ENCODE measurements at places on chromosomes 2 and 18. TPM values are rescaled to one million over a fixed set of nuclear protein-coding genes. Genes with fewer than 3 reads are reported as not detected.

The KCNK3 gene
- 21.7 TPM for total RNA-seq

The TP53I3 gene
- total RNA-seq, result 38.0 TPM

The NGEF gene
- 7.2 TPM for total RNA-seq

The DSC2 gene
- total RNA-seq, result 31.4 TPM

The PLEKHH2 gene
- total RNA-seq, result 0.71 TPM

The CETN1 gene
- not detected for total RNA-seq

The KYNU gene
- not detected for total RNA-seq

DNA sequence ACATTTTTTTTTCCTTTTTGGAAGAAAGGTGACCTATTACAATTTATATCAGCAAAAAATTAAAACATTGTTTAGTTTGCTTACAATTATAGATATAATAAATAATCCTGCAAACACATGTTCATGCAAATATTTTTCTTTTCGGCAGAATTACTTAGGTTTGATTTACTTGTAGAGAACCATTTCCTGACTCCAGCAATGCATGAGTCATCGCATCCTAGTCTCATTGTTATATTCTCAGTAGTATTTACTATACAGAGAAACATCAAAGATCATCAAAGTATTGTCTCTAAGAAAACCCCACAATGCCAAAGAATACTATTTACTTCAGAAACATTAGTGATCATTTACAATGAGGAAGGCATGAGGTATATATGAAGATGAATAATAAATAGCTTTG lies 40.4 kb upstream of the MTIF2 start:
- no peak for DNase-seq
- no peaks in the 10 kb centered on the region for H3K4me1 ChIP-seq

DNA sequence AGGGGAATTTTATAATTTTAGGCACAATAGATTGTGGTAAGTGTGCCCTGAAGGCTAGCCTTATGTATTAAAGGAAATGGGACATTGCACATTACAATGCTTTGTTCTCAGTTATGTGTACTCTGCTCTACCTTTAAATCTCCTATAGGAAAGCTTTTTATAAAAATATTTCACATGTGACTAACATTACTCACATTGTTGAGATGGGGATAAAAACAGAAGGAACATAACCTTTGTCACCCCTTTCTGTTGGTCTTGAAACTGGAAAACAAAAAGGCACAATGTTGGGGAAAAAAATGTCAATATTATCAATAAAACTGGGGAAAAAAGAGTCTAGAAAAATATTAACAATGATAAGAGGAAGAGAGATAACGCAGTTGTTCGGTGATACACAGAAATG lies 17.3 kb upstream of the STAT1 start:
- no peaks in the 10 kb centered on the region for H3K36me3 ChIP-seq
- H3K27ac ChIP-seq, result no peak overlapping the region
- H3K4me1 ChIP-seq, result no peaks in the 10 kb centered on the region

DNA sequence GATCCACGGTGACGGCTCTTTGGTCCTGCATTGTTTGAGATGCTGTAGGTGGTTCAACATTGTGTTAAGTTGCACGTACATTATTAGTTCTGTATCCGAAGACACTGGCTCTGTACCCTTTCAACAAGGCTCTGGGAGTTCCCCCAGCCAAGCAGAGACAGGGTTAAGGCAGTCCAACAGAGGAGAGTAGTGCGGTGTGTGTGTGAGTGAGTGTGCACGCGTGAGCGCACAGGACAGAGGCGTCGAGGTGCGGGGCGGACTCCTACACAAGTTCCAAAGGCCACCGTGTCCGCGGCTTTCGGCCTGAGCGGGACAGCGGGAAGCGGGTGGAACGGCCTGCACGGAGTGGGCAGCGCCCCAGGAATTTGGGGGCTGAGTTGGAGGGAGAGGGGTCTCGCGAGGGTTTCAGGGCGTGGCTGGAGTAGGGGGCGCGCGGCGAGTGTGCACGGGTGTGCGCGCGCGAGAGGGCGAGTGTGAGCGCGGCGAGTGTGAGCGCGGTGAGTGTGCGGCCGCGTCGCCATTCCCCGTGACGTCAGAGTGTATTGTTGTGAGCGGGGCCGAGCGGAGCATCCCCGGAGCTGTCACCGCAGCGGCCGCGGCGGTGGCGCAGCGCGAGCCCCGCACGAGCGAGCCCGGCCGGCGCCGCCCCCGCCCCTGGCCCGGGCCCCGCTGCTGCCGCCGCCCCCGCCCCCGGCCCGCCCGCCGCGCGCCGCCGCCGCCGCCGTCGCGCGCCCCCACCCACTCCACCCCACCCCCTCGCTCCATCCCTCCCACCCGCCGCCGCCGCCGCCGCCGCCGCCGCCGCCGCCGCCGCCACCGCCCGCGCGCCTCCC lies at the start of gene ASXL3:
Gene ASXL3, plus strand, starts transcription at position 535 of the 833 bp plus-strand sequence. CDS start 413 bp downstream, outside the sequence.
- H3K4me1 ChIP-seq, result peaks cover 15% of the 10 kb centered on the region
- peaks cover 8% of the 10 kb centered on the region for H3K27me3 ChIP-seq
- peak within 1 kb of the TSS; percentile 97 for H3K27ac ChIP-seq

- no peaks in the 10 kb centered on the region for H3K4me1 ChIP-seq
- peak; percentile 57 for DNase-seq
- no peaks in the 10 kb centered on the region for H3K27me3 ChIP-seq
- no peaks in the 10 kb centered on the region for H3K36me3 ChIP-seq
- no peak overlapping the region for H3K27ac ChIP-seq
- H3K4me3 ChIP-seq, result no peak overlapping the region
Measured at GRCh38 chr2:18749912-18750526, 160.7 kb upstream of the NT5C1B start.

DNA sequence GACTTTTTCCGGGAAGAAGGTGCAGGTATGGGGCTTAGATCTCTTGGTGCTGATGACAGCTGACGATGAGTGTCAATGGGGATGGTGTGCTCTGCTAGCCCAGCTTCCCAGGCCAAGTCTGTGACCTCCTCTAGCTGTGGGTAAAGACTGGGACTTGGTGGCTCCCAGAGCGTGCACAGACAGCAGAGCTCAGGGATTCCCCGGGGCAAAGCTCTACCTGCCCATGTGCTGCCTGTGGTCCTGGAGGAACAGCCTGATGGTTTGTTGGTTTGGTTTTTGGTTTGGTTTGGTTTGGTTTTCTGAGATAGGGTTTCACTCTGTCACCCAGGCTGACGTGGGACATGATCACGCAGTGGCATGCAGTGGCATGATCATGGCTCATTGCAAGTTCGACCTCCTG lies 19.2 kb downstream of the ATP6V1B1 start:
- DNase-seq, result no peak
- H3K36me3 ChIP-seq, result no peaks in the 10 kb centered on the region
- H3K27ac ChIP-seq, result no peak overlapping the region
- H3K27me3 ChIP-seq, result peaks cover 7% of the 10 kb centered on the region

- peak overlapping the region; percentile 69 for H3K4me3 ChIP-seq
- no peaks in the 10 kb centered on the region for H3K36me3 ChIP-seq
- H3K27ac ChIP-seq, result peak overlapping the region; percentile 87
Measured at GRCh38 chr2:70716951-70717350, 51.0 kb downstream of the ADD2 start.
